ENCODE measurements at places on chromosomes 4 and X.

DNA sequence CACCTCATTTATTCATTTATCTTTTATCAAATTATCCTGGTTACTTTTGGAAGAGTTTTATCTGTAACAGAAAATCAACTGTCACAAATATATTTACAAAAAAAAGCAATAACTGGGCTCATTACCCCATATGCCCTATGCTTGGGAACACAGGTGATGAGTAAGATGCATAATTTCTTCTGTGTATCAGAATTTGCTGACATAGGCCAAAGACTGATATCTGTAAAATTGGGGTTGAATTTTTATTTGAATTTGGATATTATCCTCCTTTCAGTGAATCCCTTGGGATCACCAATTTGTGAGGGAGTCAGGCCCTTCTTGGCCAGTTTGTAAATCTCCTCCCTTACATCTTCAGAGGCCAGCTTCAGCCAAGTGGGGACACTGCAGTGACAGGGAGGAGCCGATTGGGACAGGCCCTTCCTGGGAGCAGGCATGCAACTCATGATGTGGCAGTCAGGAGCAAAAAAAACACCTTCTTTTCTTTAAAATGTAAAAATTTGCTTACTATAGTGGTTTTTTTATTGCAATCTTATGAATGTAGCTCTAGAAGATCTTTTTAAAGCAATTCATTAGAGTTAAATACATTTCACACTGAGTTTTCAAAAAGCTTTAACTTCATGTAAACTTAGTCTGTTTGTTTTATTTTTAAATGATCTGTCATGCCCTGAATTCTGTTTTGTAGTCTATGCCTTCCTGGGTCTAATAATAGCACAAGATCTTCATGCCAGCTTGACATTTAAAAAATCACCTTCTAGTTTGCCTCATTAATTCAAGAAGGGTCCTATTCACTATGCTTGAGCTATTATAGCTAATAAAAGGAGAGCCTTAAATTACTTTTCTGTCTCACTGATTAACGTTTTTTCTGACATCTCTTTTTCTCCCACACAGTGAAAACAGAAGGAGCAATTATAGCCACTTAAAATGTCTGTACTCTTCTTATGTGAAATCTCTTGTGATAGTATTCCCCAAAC, 136.6 kb upstream of the SPRY1 start:
- no peak for DNase-seq

DNA sequence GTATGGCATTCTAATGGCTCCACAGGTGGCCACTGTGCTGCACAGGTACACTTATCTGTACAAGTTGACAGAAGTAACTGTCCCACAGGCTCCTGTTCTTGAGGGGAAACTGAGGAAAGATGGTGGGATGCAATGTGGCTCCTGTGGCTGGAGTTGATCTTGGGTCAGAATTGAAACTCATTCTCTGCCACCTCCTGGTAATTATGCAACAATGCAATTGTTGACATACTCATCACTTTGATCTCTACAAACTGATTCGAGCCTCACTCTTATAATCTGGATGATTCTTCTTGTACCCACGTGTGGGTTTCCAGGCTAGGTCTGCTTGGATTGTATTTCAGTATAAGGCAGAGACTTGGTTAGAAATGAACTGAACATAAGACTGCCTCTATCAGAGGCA, 148.8 kb downstream of the CCNG2 start:
- no peak for DNase-seq

- no peak for DNase-seq
Observed at GRCh38 chr4:21952549-21952948, 4.0 kb upstream of the KCNIP4 start.

DNA sequence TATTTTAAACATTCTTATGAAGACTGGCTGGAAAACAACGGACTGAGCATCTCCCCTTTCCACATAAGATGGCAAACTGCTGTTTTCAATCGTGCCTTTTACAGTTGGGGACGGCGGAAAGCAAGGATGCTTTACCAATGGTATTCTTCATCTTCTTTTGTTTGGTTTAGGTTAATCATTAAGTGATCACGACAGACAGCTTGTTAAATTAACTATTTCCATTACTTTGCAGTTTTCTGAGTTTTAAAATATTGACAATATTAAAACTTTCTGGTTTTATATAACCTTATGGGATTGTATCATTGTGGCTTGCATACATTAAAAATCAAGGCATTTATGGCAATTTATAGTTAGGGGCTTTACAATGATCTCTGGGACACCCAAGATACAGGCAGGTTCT, 3.8 kb downstream of the MBTPS2 start:
- DNase-seq = no peak

DNA sequence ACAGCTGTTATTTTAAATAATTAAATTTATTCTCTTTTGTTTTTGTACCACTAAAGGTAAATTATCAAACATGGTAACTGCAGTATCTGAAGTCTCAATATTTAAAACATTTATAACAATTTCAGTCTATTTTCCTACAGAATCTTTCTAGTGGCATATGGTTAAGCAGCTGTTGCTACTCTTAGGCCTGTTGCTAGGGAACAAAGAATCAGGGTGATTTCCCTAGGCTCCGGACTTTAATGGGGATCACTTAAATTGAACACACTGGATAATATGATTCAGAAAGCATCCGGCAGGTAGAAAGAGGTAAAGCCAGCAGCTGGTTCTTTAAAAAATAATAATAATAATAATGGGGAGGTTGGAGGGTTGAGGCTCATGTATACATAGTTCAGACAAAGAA, 17.6 kb downstream of the FBXO8 start:
- no peak for DNase-seq

- no peak for DNase-seq
Observed at GRCh38 chr4:139617702-139618490, 47.7 kb upstream of the MGST2 start.

DNA sequence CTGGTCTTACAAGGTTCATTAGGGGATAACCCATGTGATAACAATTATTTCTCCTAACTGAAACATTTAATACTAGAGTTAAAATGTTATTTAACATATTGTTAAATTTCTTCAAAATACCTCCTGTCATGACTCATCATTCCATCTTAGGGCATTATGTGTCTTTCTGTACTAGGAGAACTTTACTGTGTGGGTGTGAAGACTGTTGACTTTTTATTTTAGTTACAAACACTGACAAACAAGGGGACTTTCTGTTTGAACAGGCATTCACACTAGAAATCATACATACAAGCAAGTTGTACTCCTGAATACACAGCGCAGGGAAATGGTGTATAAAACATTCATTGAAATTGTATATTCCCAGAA, 175.9 kb downstream of the FBXW7 start:
- no peak for DNase-seq

- DNase-seq = no peak
Observed at GRCh38 chr4:94533405-94534223, 81.9 kb downstream of the PDLIM5 start.

- DNase-seq = no peak
Observed at GRCh38 chrX:40327085-40327484, 229.3 kb upstream of the BCOR start.

DNA sequence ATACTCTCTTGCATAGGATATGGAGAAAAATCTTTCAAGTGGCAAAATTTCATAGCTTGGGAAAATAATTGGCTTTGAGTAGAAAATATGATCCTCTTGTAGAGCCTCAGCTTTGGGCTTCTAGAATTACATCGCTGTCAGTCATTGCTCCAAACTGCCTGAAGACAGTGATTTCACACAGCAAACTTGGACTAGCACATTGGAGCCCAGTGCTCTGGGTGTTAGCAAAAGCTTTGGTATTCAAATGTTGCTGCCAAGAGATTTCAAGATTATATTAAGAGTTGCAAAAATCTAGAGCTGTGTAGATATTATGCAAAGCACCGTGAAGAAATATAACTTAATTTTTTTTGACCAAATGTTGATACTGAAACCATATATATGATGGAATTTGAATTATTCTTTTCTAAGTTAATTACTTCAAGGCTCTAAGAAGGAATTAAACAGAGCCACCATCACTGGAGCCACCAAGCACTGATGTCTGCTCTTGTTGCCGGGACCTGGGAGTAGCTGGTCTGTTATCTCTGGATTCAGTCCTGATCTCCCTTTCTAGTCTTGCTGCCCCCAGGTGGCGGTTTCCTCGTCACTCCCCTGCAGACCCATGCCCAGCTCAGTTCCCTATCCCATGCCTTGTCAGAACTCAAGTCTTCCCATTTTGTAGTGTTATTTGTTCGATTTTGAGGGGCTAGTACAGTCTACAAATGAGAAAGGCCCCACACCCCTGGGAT, 260.7 kb upstream of the SFRP2 start:
- DNase-seq = no peak

DNA sequence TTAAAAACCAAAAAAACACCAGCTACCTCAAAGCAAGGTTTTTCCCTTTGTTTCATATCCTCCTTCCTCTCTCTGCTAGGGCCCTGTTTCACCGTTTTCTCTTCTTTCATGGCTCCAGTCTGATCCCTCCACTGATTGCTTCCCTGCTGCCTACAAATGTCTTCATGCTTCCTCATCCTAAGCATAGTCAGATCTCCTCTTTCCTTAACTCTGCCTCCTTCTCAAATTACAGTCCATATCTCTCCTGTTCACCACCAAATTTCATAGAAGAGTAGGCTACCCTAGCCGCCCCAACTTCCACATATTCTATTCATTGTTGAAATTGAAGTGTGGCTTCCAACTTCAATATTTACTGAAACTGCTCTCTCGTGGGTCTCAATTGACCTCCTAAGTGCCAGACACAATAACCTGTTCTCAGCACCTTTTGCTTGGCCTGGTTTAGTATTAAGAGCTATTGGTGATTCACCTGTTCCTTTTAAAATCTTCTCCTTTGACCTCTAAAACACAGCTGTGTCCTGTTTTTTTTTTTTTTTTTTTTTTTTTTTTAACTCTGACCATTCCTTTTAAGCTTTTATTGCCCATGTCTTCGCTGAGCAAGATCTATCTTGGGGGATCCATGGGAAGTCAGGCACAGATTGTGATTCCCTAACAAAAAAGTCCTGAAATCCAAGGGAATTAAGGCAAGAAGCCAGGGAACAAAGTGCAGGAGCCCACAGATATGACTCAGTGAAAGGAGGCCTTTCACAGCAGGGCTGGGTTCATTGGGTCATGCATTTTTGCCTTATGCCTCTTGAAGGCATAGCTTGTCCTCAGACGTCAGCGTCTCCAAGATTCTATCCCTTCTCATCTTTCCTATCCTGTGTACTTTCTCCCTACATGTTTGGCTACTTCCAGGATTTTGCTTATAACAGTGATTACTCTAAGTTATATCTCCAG, 85.4 kb downstream of the RPS3A start:
- DNase-seq = no peak

- DNase-seq = no peak
Observed at GRCh38 chr4:8836664-8837171, 34.9 kb downstream of the HMX1 start.

DNA sequence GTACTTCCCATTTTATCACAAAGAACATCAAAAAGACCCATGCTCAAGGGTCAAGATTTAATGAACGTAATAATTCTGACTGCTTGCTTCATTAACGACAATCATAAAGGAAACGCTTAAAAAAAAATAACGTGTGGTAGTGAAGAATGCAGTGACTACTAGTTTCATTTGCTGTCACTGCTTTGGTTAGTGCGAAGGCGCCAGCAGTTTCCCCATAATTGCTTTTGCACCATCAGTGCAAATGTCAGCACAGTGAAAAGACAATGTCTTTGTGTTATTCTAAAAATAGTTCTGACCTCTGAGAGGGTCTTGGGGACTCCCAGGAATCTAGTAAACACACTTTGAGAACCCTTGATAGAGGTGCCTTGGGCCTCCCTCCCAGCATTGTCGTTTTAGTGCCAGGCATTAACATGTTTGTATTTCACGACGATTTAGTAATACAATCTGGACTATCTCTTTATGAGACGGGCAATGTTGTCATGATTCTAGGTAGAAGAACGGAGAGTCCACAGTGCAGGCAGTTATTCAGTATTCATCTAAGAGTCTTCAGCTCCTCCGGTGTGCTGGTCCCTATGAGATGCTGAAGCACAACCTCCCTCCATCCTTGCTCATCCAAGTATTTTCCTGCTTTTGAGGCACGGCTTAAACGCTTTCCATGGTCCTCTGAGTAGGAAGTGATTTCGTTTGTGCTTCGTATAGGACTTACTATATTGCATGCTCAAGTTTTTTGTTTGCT, 71.0 kb downstream of the AFF1 start:
- DNase-seq = peak; percentile 17

GRCh38 chrX:100315566-100315965, 94.5 kb downstream of the PCDH19 start:
- no peak for DNase-seq

GRCh38 chr4:37726666-37727065, 40.5 kb upstream of the RELL1 start:
- DNase-seq = no peak

- no peak for DNase-seq
Observed at GRCh38 chrX:46627062-46627461, 53.5 kb downstream of the CHST7 start.

GRCh38 chrX:77603635-77604336, 156.6 kb downstream of the FGF16 start:
- DNase-seq = no peak

- DNase-seq = no peak
Observed at GRCh38 chr4:140719686-140720085, 36.5 kb downstream of the TBC1D9 start.

GRCh38 chr4:78706302-78706701, 69.8 kb upstream of the BMP2K start:
- no peak for DNase-seq

GRCh38 chr4:6491235-6491634, 18.8 kb upstream of the PPP2R2C start:
- no peak for DNase-seq

GRCh38 chr4:2340272-2341061, 78.0 kb downstream of the ZFYVE28 start:
- DNase-seq = no peak

DNA sequence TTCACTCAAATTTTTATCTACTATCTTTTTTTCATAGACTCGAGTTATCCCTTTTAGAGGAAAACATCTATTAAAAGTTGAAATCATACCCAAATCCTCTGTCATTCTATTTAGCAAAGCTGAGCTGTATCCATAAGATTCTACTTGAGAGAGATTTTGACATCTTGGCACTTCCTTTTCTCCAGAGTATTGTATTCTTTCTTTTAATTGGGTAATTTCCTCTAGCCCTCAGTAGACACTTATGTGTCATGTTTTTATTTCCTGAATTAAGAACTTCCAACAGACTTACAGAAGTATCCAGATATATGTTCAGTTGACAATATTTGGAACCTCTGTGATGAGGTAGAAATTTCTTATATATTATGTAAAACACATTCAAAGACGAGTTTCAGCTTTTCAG, 201.6 kb upstream of the NR3C2 start:
- DNase-seq = no peak

- DNase-seq = no peak
Observed at GRCh38 chrX:149527705-149528104, 13.1 kb upstream of the EOLA1 start.

Measured in activated CD4-positive, alpha-beta T cell treated with anti-CD3 and anti-CD28 coated beads, Interleukin-2, amount 50 U/mL, for 4 hours (primary cell).